Ascending aorta (tissue), 2 donors: ENCODE measurements at places on chromosomes 16 and 17. TPM values are rescaled to one million over a fixed set of nuclear protein-coding genes. Genes with fewer than 3 reads are reported as not detected.

KIF19 gene
- total RNA-seq = 11.7 TPM

CD300A gene
- 21.9 TPM for total RNA-seq

DNA sequence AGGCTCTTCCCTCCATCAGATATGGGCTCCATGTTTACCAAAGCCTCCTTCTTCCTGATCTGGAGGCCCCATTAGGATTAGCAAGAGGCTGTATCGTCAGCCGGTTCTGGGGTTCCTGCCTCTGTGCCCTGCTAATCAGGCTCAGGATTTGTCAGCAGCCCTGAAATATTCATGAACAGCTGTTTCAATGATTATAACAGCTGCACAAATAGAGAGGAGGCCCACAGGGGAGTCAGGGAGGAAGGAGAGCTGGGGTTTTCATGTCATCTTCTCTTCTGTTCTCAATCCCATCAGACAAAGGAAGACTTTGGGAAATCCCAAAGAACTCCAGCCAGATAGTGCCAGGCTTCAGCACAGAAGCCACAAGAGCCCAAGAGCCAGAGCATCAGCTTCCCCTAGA, 72.3 kb upstream of the MMP2 start:
- DNase-seq = no peak

DNA sequence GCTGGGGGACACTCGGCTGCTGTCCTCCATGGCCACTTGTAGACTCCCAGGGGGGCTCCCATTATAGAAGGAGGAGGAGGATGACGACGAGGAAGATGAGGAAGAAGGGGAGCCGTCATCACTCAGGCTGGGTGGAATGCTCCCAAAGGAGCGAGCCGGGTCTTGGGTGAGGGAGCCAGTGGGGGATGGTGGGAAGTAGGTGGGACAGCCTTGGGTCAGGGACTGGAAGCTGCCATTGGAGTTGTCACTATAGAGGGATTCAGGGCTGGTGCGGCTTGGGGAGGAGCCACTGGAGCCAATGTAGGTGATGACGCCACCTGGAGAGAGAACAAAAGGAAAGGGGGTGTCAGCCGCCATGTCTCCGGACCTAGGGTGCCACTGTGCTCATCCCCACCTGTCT, 3.3 kb downstream of the NR1D1 start:
- no peak for DNase-seq

PMFBP1 gene
- not detected for total RNA-seq

GRCh38 chr16:14309001-14309886, 238.1 kb downstream of the MRTFB start:
- no peak for DNase-seq

GRCh38 chr17:12492450-12492849, 173.2 kb upstream of the MYOCD start:
- no peak for DNase-seq

GRCh38 chr17:55728361-55728760, 5.7 kb upstream of the TMEM100 start:
- no peak for DNase-seq

ZFP3 gene
- total RNA-seq = 0.21 TPM

DNA sequence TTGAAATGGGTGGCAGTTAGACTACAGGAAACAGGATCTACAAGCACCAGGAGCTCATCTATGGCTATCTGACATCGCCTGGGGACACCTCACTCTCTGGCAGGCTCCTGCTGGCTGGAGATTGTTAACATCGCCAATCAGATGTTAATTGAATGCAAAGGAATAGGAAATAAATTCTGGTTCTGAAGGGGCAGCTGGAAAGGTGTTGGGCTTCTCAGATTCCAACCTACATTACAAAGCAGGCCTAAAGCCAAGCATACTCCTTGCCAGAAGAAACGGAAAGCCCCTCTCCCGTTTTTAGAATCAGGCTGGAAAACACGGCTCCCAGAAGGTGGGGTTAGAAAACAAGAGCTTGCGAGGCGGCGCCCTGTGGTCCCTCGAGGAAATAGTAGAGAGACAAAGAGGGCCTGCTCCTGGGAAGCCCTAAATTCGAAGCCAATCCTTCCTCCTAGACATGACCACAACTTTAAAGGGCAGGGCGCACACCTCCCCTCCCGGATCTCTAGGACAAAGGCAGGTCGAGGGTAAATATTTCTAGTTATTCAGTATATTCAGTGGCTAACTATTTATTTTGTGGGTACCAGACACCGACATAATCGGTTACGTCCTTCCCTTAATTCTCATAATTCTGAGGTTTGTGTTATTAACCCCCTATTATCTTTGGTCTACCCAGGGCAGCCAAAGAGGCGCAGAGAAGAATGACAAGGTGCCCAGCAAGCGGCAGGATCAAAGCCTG, 763 bp upstream of the TOM1L1 start:
- no peak for DNase-seq

DNA sequence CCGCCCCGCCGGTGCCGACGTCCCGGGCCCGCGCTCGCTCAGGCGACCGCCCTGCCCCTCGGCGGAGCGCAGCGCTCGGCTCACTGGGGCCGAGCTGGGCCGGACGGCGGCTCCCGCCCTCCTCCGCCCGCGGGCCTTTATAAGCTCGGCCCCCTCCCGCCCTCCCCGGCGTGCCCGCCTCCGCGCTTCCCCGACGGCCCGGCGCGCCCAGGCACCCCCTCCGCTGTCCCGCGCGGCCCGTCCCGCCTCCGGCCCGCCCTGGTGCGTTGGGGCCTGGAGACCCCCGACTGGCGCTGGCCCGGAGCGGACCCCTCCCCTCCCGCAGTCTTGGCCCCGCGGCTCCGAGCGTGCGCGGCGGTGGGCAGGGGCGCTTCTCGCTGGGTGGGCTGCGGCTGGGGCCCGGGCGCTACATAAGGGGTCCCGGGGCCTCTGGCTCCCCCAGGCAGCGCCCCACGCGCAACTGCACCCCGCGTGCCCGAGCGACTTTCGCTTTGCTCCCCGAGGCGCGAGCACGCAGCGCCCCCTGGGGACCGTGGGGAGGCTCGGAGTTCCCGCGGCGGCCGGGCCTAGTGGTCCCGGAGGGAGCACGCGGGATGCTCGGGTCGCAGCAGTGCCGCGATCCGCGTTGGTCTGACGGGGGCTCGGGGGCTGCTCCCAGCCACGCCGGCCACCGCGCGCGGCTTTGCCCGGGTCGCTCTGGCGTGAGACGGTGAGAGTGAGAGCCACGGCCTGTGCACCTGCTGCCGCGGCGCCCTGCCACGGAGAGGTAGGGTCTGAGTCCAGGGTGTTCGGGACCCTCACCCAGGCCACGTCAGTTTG, at the start of gene PIEZO1:
Gene PIEZO1 (minus strand): TSS at position 115 of the 819 bp plus-strand sequence. CDS start 256 bp downstream, outside the sequence.
- DNase-seq = peak; percentile 88

GRCh38 chr17:28306954-28307401, 12.0 kb upstream of the TMEM97 start:
- no peak for DNase-seq

DNA sequence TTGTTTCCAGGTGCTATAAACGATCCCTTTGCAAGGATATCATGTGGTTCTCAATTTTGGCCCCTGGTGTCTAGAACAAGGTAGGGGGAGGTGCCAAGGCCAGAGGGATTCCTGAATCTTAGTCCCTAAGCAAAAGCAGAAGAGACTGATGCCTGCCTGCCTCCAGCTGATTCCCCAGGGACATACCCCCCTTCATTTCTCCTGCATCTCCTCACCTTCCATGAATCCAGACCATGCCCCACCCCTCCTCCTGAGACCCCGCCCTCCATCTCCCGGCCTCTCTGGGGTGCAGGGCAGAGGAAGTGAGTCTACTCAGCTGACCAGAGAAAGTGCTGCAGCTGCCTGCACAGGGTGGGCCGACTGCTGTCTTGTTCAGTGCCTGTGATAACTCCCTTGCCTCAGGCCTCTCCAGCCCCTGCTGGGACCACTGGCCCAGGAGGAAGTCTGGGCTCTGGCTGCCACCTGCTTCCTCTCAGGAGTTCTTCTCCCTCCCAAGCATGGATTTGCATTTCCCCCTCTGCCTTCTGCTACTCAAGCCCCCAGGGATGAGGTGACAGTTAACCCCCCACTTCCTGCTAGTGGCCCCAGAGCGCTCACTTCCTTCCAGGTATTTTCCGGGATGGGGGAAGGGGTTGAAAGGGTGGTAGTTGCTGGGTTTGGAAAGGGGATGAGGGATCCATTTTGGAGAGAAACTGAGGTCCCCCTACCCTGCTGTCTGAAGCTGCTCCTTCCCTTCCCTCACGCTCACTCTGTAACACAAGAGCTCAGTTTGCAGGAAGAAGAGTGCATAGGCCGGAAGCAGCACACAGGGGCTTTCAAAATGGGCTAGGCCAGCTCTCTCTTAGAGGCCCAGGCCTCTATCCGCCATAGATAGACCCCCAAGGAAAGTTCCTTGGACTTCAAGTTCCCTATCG, 10.5 kb upstream of the TSPOAP1 start:
- DNase-seq = peak; percentile 39

GRCh38 chr17:1035546-1036170, 38.7 kb downstream of the TIMM22 start:
- DNase-seq = no peak

- DNase-seq = no peak
These were observed 37.4 kb downstream of the TMEM186 start for GRCh38 chr16:8760021-8760420.

ANKRD11 gene
- total RNA-seq = 124 TPM

- no peak for DNase-seq
These were observed 35.1 kb downstream of the CDH1 start for GRCh38 chr16:68772030-68772681.

- DNase-seq = no peak
These were observed 14.2 kb upstream of the RAP1GAP2 start for GRCh38 chr17:2782055-2782454.

DNA sequence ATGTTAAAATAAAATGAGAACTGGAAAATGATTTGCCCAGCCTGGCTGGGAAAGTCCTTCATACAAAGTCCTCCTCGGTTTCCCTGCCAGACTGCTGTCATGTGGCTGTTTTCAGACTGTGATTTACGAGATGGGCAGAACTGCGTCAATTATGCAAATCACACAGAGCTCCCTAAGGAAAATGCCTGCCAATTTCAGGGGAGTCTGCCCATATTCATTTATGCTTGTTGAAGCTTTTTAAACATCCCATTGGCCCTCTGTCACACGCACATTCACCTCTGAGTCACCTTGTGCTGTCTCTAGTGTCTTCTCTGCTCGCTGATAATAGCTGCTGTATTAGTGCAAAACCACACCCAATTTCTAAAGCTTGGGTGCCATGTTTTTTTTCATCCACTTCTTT, 81.7 kb upstream of the FAM20A start:
- no peak for DNase-seq

CA4 gene
- total RNA-seq = 35.3 TPM

C17orf113 gene
- 0.21 TPM for total RNA-seq

DNA sequence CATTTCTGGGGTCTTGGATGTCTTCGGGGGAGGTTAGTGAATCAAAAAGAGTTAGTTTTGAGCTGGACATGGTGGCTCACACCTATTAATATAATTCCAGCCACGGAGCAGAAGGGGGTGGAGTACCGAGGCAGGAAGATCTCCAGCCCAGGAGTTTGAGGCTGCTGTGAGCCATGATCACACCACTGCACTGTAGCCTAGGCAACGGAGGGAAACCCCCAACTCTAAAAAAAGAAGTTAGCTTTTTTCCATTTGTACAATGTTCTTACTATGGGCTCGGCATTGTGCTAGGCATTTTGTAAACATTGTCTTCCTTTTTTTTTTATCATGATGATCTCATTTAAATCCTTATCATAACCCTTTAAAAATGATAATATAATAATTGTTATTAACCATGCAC, 8.3 kb upstream of the SNF8 start:
- DNase-seq = no peak

DNAH2 gene
- 0.43 TPM for total RNA-seq

MRC2 gene
- 147 TPM for total RNA-seq

IL32 gene
- total RNA-seq = 139 TPM

CLEC3A gene
- not detected for total RNA-seq

GRCh38 chr16:71628810-71629209, 2.8 kb downstream of the MARVELD3 start:
- no peak for DNase-seq

ITGA2B gene
- not detected for total RNA-seq

ADORA2B gene
- total RNA-seq = not detected

SCN4A gene
- total RNA-seq = 1.3 TPM

DNA sequence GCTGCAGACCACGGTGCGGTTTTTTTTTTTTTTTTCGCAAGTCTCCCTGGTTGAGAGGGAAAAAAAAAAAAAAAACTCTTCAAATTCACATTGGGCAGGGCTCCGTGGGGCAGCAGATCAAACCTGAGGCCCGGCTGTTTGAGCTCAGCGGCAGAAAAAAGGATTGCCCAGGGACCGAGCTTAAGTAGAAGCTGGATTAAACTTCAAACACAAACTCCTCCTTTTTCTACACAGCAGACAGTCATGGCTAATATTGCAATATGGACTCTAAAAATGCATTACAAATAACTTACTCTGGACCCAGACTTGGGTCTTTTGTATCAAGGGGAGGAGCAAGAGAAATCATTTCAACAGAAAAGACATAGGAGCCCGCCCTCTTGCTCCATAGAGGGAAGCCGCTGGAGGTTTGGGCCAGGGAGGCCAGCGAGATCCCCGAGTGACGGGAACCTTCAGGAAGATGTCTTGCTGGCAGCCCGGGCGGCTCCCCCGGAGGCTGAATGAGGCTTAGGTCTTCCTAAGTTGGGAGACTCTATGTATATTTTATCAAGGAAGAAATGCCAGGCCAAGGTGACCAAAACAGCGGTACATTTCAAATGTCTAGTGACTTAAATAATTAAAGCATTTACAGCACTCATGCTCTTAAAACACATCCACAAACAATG, 167.7 kb downstream of the ZNF423 start:
- no peak for DNase-seq

DNA sequence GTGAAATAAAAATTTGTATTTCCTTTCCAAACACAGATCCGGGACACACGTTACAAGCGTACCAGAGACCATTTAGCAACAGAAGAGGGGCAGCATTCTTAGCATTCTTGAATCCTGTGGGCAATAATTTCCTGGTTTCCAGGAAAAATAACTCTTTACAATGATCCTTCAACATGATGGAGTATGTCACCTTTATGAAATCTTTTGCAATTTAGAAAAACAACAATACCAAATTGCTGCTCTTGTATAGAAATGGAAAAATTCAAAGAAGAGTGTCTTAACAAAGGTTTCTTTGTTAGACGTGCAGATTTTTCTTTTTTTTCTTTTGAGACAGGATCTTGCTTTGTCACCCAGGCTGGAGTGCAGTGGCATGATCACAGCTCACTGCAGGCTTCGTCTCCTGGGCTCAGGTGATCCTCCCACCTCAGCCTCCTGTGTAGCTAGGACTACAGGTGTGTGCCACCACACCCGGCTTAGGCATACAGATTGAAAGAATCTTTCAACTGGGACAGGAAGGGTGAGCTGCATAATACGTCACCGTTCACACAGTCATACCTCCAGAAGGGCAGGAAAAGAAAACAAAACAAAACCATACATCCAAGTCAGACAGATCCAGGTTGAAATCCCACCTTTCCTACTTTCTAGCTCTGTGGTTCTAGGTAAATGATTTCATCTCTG, 10.8 kb upstream of the GCSH start:
- DNase-seq = no peak
